ENCODE measurements at places on chromosomes 5 and 9. TPM values are rescaled to one million over a fixed set of nuclear protein-coding genes. Genes with fewer than 3 reads are reported as not detected.

NIPAL4 gene
- 0.17 TPM for total RNA-seq

MYOZ3 gene
- total RNA-seq, result 0.77 TPM

KIF12 gene
- not detected for total RNA-seq

PTGR1 gene
- total RNA-seq, result 126 TPM

ANKDD1B gene
- total RNA-seq, result 0.51 TPM

THBS4 gene
- 1.5 TPM for total RNA-seq

PCDHGB2 gene
- total RNA-seq, result 4.6 TPM

RASEF gene
- total RNA-seq, result 1.2 TPM

SSNA1 gene
- 56.3 TPM for total RNA-seq

BSPRY gene
- not detected for total RNA-seq

SH2D3C gene
- not detected for total RNA-seq

EHMT1 gene
- total RNA-seq, result 48.6 TPM

PCDHB12 gene
- 0.26 TPM for total RNA-seq

SPINK6 gene
- not detected for total RNA-seq

ROR2 gene
- 27.9 TPM for total RNA-seq

DMGDH gene
- 7.7 TPM for total RNA-seq

TMEM232 gene
- total RNA-seq, result 5.6 TPM

C9orf152 gene
- under 0.01 TPM for total RNA-seq

SLC27A4 gene
- 11.7 TPM for total RNA-seq

IL17B gene
- not detected for total RNA-seq

STPG3 gene
- total RNA-seq, result not detected

MSX2 gene
- total RNA-seq, result 1.3 TPM

PCDHB14 gene
- total RNA-seq, result 0.77 TPM
